ENCODE measurements at places on chromosomes 1 and 21. TPM values are rescaled to one million over a fixed set of nuclear protein-coding genes. Genes with fewer than 3 reads are reported as not detected.

- H3K36me3 ChIP-seq: peaks cover 16% of the 10 kb centered on the region
- H3K27ac ChIP-seq: no peak overlapping the region
- H3K27me3 ChIP-seq: no peaks in the 10 kb centered on the region
- no peak overlapping the region for H3K4me3 ChIP-seq
- peaks cover 38% of the 10 kb centered on the region for H3K4me1 ChIP-seq
These were observed 83.9 kb upstream of the BMP8A start for GRCh38 chr1:39407510-39407895.

DNA sequence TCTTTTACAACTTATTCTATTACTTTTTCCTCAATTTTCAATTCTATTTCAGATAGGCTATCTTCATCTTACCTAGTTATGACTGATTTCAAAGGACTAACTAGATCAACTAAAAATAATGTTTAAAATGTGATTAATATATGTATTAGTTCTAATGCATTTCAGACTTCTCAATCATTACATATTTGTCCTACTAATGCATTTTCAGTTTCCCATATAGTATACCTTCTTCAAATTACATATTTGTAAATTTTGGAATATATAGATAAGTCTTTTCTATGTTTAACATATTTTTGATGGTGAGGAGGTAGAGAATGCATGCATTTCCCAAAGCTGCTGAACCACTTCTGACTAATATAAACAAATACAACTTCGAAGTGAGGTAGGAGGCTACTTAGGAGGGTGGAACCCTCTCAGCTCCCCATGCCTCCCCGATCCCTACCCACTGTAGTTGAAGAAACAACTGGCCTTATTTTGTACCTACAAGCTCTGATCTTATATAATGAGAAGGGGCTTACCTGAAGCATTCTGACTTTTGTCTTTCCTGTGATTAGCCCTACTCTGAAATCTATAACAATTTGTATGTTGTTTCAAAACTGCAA is 1.7 kb downstream of the TRMT1L start:
- no peak for DNase-seq
- H3K4me1 ChIP-seq: peaks cover 16% of the 10 kb centered on the region
- H3K4me3 ChIP-seq: peak overlapping the region; percentile 92
- H3K27me3 ChIP-seq: no peaks in the 10 kb centered on the region
- H3K36me3 ChIP-seq: peaks cover 5% of the 10 kb centered on the region

GRCh38 chr1:94070865-94071264 is 50.1 kb downstream of the ABCA4 start:
- no peaks in the 10 kb centered on the region for H3K36me3 ChIP-seq
- H3K4me3 ChIP-seq: no peak overlapping the region
- DNase-seq: no peak
- H3K27me3 ChIP-seq: no peaks in the 10 kb centered on the region
- H3K4me1 ChIP-seq: no peaks in the 10 kb centered on the region

DNA sequence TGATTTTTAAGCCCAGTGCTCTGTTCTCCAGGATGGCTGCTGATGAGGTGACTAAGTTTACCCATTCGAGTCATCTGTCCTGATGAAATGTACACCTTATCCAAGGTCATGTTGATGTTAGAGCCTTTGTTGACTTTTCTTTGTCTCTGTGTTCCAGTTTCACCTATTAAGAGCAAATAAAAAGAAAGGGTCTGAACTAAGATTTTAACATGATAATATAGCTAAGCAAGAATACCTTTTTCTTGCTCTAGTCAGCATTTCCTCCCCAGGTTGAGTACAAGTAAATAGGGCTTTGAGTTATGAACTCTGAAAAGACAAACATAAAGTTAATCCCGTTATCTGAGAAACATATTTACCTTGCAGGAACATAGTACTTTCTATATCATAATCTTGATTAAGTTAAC is 52.1 kb upstream of the GPR88 start:
- H3K4me1 ChIP-seq: no peaks in the 10 kb centered on the region
- H3K4me3 ChIP-seq: no peak overlapping the region
- DNase-seq: no peak
- no peak overlapping the region for H3K27ac ChIP-seq

- H3K36me3 ChIP-seq: no peaks in the 10 kb centered on the region
- H3K4me1 ChIP-seq: peaks cover 23% of the 10 kb centered on the region
- no peak overlapping the region for H3K4me3 ChIP-seq
- peak overlapping the region; percentile 24 for H3K27ac ChIP-seq
- peak; percentile 86 for DNase-seq
These were observed 550.9 kb downstream of the SMYD3 start for GRCh38 chr1:245956225-245956624.

The SFN gene
- 2.0 TPM for total RNA-seq

GRCh38 chr1:184449916-184450315 is 63.1 kb downstream of the C1orf21 start:
- no peaks in the 10 kb centered on the region for H3K4me1 ChIP-seq
- no peaks in the 10 kb centered on the region for H3K27me3 ChIP-seq
- no peak overlapping the region for H3K4me3 ChIP-seq
- DNase-seq: no peak

The INKA2 gene
- 0.27 TPM for total RNA-seq

GRCh38 chr1:164382384-164382783 is 176.6 kb upstream of the PBX1 start:
- no peaks in the 10 kb centered on the region for H3K4me1 ChIP-seq
- no peak overlapping the region for H3K4me3 ChIP-seq
- H3K27me3 ChIP-seq: no peaks in the 10 kb centered on the region
- DNase-seq: no peak

- no peak overlapping the region for H3K27ac ChIP-seq
- no peaks in the 10 kb centered on the region for H3K36me3 ChIP-seq
- H3K4me3 ChIP-seq: no peak overlapping the region
- no peaks in the 10 kb centered on the region for H3K4me1 ChIP-seq
- H3K27me3 ChIP-seq: no peaks in the 10 kb centered on the region
- DNase-seq: no peak
These were observed 66.6 kb downstream of the SPAG17 start for GRCh38 chr1:118118469-118118868.

The SASS6 gene
- total RNA-seq: 1.8 TPM

DNA sequence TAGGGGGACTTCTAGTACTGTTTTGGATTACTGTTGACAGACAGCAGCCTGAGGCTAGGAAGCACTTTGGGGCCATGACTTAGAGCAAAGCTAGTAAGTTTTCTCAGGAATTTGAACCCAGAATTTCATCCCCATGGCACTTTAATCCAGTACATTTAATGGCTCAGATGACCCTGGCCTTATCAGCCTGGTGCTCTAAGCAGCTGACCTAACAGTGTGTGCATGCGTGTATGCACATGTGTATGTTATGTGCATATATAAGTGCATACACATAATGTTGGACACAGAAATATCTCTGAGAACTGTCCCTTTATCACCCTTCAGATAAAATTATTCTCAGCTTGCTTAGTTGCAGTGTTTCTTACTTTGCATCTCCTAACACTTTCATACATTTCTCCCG is 115.0 kb downstream of the CLIC6 start:
- peaks cover 1% of the 10 kb centered on the region for H3K36me3 ChIP-seq
- H3K27ac ChIP-seq: no peak overlapping the region
- H3K4me1 ChIP-seq: no peaks in the 10 kb centered on the region
- H3K27me3 ChIP-seq: no peaks in the 10 kb centered on the region

DNA sequence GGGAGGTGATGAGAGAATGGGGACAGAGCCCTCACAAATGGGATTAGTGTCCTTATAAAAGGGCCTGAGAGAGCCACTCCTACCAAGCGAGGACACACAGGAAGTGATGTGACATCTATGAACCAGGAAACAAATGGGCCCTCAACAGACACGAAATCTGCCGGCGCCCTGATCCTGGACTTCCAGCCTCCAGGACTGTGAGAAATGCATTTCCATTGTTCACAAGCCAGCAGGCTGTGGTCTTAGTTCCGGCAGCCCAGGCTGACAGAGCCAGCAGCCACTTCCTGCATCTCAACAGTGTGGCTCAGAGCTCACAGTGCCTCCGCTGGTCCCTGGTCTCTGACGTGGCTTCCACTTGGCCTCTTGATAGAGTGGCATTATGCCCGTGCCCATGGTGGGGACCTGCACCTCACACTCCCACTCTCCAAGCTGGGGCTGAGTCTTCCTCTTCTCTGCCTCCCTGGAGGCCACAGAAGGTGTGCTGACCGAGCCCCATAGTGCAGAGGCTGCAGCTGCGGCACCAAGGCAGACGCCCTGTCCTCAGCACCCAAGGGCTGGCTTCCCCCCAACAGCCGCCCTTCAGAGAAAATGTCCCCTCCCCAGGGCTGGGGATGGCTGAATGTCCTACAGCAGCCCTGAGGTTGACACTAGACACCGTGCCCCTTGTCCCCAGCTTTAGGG is 44.9 kb downstream of the ACOT7 start:
- H3K4me3 ChIP-seq: peak overlapping the region; percentile 40
- no peaks in the 10 kb centered on the region for H3K27me3 ChIP-seq
- H3K27ac ChIP-seq: peak overlapping the region; percentile 57
- no peaks in the 10 kb centered on the region for H3K36me3 ChIP-seq
- peak; percentile 46 for DNase-seq
- peaks cover 21% of the 10 kb centered on the region for H3K4me1 ChIP-seq

The TIAM1 gene
- total RNA-seq: 39.6 TPM

DNA sequence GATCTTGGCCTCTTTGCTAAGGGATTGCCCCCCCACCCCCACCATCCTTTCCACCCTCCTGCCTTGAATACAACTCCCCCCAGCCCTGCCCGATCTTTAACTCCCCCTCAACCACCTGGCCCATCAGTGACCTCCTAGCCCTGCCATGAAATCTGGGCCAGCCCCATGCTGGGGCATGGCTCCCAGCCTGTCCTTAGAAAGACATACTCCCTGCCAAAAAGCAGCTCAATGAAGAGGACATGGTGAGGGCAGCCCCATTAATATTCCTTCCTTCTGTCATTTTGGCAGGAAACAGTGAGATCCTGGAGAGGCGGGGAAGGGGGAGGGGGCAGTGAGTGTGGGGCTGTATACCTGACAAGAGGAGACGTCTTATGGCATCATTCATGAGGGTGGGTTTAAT is 66.8 kb upstream of the DISP3 start:
- H3K4me3 ChIP-seq: no peak overlapping the region
- DNase-seq: no peak
- no peaks in the 10 kb centered on the region for H3K36me3 ChIP-seq
- peaks cover 20% of the 10 kb centered on the region for H3K4me1 ChIP-seq
- H3K27ac ChIP-seq: no peak overlapping the region

The LAMB3 gene
- 0.31 TPM for total RNA-seq

GRCh38 chr1:4961935-4962645 is 307.7 kb downstream of the AJAP1 start:
- H3K36me3 ChIP-seq: no peaks in the 10 kb centered on the region
- DNase-seq: no peak
- H3K27me3 ChIP-seq: no peaks in the 10 kb centered on the region
- H3K4me1 ChIP-seq: no peaks in the 10 kb centered on the region
- no peak overlapping the region for H3K27ac ChIP-seq
- no peak overlapping the region for H3K4me3 ChIP-seq

GRCh38 chr1:8019229-8019620 is 6.9 kb downstream of the ERRFI1 start:
- H3K4me1 ChIP-seq: no peaks in the 10 kb centered on the region
- no peak overlapping the region for H3K4me3 ChIP-seq
- peaks cover 4% of the 10 kb centered on the region for H3K27me3 ChIP-seq
- no peak overlapping the region for H3K27ac ChIP-seq
- no peaks in the 10 kb centered on the region for H3K36me3 ChIP-seq

DNA sequence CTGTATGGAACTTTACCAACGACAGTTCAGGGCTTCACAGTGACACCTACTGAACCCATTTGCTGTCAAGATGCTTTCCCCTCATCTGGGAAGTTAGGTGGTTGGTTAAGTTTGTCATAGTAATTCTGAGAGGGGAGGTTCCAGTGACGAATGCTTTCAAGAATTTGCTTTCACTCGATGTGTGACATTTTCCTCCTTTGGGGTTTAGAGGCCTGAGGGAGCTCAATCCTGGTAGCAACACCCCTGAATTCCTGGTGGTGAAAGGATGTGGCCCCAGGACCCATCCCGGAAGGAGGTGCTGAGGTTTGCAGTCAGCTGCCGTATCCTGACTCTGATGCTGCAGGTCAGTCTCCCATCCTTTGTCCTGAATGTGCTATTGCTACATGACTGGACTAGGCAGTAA is 2.8 kb downstream of the PIGV start:
- peaks cover 52% of the 10 kb centered on the region for H3K4me1 ChIP-seq
- DNase-seq: no peak
- H3K27ac ChIP-seq: no peak overlapping the region
- peaks cover 32% of the 10 kb centered on the region for H3K36me3 ChIP-seq
- H3K4me3 ChIP-seq: no peak overlapping the region

The PIGC gene
- 27.1 TPM for total RNA-seq

The FCMR gene
- 171 TPM for total RNA-seq

DNA sequence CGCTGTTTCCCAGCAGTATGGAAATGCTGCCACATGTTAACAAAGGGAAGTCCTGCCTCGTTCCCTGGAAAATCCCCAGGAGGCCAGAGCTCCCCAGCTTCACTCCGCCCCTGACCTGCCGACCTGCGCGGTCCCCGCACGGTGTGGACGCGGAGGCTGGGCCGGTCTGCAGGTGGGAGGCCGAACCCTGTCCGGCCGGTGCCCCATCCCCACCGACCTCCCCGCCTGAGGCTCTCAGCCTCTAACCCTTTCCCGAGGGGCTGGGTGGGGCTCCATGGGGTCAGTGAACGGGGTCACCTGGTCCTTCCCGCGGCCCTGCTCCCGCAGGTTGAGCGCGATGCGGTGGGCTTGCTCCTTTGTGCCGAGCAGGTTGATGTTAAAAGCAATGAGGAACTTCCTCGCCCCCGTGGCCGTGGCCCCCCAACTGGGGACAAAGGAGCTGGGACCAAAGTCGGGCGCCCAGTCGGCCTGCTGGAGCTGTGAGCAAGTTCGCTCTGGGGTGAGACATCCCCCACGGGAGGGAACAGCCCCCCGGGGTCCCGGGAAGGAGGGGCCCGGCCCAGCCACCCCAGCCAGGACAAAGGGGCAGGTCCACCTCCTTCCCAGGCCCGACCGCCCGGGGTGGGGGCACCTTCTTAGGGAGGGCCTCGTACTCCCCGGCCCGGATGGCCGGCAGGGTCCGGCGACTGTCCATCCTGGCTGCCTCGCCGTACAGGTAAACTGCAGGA is 4.0 kb downstream of the FTCD start:
- peaks cover 7% of the 10 kb centered on the region for H3K4me1 ChIP-seq
- H3K4me3 ChIP-seq: no peak overlapping the region
- H3K27me3 ChIP-seq: no peaks in the 10 kb centered on the region
- H3K27ac ChIP-seq: no peak overlapping the region
- H3K36me3 ChIP-seq: no peaks in the 10 kb centered on the region

GRCh38 chr1:77539519-77540142 is 142.8 kb downstream of the ZZZ3 start:
- no peak overlapping the region for H3K4me3 ChIP-seq
- no peaks in the 10 kb centered on the region for H3K36me3 ChIP-seq
- H3K27me3 ChIP-seq: no peaks in the 10 kb centered on the region
- no peak for DNase-seq

- H3K4me1 ChIP-seq: no peaks in the 10 kb centered on the region
- no peak overlapping the region for H3K4me3 ChIP-seq
- no peak for DNase-seq
- no peaks in the 10 kb centered on the region for H3K36me3 ChIP-seq
- H3K27ac ChIP-seq: no peak overlapping the region
- no peaks in the 10 kb centered on the region for H3K27me3 ChIP-seq
These were observed 1.8 kb downstream of the RD3 start for GRCh38 chr1:211490038-211490678.

DNA sequence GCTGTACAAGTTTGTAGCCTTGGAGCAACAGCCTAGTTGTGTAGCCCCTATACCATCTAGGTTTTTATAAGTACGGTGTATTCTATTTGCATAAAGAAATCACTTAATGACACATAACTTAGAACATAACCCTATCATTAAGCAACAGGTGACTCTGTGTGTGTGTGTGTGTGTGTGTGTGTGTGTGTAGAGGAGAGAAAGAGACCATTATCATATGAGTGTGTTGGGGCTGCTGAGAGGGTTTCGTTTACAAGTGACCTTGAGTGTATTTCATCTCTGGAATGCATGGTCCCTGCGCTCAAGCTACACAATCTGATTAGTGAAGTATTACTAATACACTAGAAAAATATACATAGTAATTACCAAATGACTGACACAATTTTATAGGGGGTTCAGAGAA is 115.1 kb downstream of the RABGAP1L start:
- H3K27ac ChIP-seq: no peak overlapping the region
- H3K4me3 ChIP-seq: no peak overlapping the region
- H3K36me3 ChIP-seq: peaks cover 15% of the 10 kb centered on the region
